Astrocyte (in vitro differentiated cells and primary cell): ENCODE measurements at places on chromosomes 13 and 19.

DNA sequence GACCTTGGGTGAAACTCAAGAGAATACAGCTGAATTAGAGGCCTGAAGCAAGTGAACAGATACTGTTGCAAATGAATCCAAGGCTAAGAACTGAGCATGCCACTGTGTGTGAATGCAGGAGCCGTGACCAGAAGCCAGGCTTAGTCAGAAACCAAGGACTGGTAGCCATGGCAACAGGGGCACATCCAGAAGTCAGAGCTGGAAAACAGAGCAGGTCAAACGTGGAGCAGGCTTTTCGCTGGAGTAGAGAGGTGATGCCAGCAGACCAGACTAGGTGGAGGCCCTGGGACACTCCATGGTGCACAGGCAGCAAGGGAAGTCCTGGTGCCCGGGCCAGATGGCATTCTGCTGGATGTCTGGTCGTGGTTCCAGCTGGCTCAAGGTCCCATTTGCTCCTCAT lies 564.1 kb downstream of the PCDH9 start:
- peak; percentile 92 for DNase-seq

GRCh38 chr13:93766719-93767118 lies 540.1 kb downstream of the GPC6 start:
- no peak for DNase-seq

GRCh38 chr13:20512042-20512683 lies 13.5 kb downstream of the CRYL1 start:
- DNase-seq: no peak

GRCh38 chr19:6258812-6259311 lies 20.9 kb downstream of the MLLT1 start:
- no peak for DNase-seq

- no peak for DNase-seq
These were observed 80.6 kb upstream of the CLDN10 start for GRCh38 chr13:95471960-95472359.

- DNase-seq: no peak
These were observed 13.9 kb upstream of the PLAUR start for GRCh38 chr19:43683905-43684304.

DNA sequence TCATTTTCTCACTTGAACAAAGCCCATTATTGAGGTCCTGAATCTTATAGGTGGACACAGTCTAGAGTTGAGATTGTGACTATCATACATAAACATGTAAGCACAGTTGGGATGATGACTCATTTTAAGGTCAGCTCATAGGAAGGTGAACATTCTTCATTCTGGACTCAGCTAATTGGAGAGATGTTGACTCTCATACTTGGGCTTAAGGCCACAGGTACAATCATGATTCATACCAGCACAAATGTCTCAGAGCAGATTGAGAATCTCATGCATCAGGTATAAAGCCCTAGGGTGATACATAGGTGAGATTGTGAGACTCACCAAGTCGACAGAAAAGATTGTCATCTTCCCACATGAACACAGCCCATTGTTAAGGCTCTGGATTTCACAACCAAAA lies 62.3 kb upstream of the ZNF724 start:
- DNase-seq: no peak

DNA sequence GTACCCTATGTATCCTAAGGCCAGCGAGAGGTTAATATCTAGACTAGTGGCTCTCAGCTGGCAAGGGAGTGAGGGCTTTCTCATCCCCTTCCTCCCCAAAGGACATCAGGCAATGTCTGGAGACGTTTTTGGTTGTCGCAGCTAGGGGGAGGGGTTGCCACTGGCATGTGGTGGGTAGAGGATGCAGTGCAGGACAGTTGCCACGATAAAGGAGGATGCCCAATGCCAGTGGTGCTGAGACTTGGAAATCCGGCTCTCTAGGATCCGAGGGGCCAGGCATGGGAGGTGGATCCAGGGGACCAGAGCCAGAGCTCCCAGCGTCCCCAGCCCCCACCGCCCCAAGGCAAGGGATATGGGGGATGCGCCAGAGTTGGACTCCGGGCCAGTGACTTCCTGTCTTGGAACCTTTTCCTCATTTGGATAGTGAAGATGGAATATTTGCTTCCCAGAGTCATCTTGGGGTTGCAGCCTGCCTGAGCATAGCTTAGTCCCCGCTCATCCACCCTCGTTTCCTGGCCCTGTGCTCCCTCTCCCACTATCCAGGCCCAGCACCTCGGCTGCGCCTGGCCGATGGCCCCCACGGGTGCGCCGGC lies 4.9 kb downstream of the SSC5D start:
- DNase-seq: peak; percentile 24

- no peak for DNase-seq
These were observed 9.8 kb upstream of the CLN5 start for GRCh38 chr13:76982061-76982460.

DNA sequence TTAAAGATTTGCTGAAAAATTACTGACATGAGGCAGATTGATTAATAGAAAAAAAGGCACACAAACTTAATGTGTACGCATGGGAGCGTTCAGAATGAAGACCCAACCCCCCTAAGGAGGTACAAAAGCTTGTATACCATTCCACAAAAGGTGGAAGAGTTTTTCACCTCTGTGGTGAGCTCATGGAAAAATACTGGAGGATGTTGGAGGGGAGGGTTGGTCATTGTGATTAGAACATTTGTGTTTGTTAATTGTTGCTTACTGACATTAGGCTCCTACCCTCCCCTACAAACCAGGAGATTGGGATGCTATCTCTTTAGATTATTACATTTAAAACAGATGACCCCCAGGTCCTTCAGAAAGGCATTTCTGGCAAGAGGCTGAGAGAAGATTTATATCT lies 1973.3 kb downstream of the OLFM4 start:
- no peak for DNase-seq

DNA sequence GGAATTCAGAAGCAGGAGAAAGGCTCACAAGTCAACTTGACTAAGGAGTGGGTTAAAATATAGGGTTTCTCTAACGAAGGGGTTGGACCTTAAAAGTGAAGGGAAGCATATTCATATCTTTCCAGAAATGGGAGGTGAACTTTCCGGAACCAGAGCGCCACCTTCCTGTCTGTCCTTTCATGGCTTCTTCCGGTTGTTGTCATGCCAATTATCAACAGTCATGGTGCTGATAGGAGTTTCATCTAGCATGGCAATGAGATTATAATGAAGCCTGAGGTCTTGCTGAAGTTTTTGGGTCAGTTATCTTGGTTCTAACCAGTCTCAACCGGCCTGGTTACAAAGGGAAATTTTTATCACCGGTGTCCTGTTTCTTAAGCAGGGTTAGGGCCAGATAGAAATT lies 162.9 kb upstream of the NBEA start:
- no peak for DNase-seq

DNA sequence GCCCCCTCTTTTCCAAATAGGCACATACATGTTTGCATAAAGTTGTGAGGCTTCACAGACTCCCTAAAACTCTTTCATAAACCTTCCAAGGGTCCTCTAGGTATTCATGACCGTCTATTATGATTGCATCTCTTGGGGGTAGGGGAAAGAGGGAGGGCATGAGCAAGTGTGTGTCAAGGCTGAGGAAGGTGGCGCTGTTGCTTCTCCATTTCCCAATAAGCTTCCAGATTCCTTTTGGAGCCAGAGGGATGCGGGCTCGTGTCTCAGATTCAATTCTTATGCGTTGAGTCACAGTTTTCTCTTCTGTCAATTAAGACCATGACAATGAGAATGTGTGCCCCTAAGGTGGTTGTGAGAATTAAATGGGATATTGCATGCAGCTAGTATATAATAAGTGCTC lies 51.0 kb upstream of the CYP2A7 start:
- DNase-seq: no peak

DNA sequence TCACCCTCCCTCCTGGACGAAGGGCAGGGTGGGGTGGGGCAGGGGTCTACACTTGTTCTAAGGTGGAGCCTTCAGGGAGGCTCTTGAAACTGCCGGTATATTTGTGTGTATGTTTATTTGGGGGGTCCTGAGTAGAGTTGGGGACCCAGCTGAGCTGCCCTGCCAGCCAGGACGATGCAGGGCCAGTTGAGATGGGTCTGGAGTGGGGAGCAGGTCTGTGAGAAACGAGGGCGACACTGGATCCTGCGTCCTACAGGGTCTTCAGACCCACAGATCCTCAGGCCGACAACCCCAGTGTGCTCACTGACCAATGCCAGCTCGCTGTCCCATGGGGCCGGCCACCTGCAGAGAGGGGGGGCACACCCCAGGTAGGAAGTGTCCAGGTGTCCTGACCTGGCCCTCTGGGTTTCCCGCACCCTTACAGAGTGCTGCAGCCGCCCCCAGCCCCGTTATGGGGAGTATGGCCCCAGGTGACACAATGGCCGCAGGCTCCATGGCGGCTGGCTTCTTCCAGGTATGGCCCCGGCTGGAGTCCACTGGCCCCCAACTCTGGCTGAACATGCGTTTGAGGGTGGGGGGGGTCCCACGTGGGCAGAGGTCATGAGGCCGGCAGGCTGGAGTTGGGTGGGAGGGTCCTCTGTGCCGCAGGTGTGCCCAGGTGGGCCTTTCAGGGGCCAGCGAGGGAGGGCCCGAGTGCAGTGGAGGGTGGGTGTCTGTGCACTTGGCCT lies 7.4 kb downstream of the ISYNA1 start:
- DNase-seq: no peak

DNA sequence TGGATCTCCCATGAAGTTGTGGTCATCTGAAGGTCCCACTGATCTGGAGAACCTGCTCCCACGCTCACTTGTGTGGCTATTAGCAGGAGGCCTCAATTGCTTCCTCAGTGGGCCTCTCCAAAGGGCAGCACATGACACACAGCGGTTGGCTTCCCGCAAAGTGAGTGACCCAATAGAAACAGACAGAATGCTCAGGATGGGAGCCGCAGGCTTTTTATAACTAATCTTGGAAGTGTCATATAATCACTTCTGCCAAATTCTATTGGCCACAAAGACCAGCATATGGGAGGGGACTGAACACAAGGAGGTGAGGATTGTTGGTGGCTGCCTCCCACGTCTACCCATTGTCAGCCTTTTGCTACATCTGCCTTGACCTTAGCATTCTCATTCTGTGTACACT lies 22.1 kb upstream of the EHD2 start:
- no peak for DNase-seq

DNA sequence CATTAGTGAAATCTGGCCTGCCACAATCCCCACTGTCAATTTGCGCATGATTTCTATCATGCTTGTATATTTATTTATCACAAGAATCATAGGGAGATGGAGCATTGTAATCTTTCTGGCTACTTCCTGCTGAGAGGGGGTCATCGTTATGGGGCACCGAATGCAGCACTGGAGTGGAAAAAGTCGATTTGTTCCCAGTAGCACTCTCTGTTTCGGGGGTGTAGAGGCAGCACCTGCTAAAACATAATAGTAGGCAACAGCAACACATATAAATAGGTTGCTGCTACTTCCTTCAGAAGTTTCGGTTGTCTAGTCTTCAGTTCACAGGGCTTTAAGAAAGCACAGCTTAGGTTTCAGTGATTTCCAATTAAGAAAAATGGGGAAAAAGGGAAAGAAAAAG lies 23.4 kb upstream of the CEACAM21 start:
- no peak for DNase-seq

GRCh38 chr13:80551650-80552497 lies 210.9 kb upstream of the SPRY2 start:
- DNase-seq: no peak

GRCh38 chr19:9498183-9498902 lies at the start of gene ZNF560:
Gene ZNF560 (minus strand): TSS chr19:9498616. CDS start chr19:9475313, 23,303 bp downstream.
- peak; percentile 6 for DNase-seq

- DNase-seq: no peak
These were observed 71.5 kb upstream of the ZNF43 start for GRCh38 chr19:21907516-21907915.

- peak; percentile 60 for DNase-seq
These were observed 4.9 kb downstream of the NANOS3 start for GRCh38 chr19:13881692-13882418.

DNA sequence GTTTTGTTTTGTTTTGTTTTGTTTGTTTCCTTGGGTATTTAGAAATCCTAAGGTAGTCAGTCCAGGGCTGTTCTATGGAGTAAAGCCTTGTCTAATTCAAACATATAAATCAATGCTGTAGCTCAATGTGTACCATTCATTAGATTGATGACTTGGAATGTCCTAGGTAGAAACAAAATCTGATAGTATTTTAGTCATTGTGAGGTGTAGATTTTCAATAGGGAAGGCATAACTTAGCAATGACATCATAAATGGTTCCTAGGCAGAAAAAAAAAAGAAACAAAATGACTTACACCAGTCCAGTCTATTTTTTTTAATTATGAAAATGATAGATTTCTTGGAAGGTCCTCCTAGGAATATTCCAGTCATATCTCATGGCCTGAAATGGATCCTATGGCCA lies 189.9 kb downstream of the SPRY2 start:
- DNase-seq: no peak

- DNase-seq: no peak
These were observed 9.9 kb upstream of the C5AR2 start for GRCh38 chr19:47322058-47322457.

DNA sequence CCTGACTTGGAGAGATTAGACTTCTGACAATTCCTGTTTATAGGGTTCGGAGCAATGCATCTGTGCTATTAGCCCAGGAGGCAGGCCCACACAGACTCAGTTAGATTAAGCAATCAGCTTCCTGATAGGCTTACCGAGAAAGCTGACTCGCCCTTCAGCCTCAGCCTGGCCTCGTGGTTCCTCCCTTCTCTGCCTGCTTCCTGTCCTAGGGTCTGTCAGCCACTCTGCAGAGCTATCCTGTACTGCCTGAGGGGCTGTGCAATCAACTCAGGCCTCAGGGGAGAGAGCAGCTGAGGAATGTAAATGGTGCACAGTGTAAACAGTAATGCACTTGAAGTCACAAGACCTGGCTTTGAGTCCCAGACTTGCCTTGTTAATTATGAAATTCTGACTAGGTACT lies 30.7 kb downstream of the HTR2A start:
- DNase-seq: peak; percentile 8

DNA sequence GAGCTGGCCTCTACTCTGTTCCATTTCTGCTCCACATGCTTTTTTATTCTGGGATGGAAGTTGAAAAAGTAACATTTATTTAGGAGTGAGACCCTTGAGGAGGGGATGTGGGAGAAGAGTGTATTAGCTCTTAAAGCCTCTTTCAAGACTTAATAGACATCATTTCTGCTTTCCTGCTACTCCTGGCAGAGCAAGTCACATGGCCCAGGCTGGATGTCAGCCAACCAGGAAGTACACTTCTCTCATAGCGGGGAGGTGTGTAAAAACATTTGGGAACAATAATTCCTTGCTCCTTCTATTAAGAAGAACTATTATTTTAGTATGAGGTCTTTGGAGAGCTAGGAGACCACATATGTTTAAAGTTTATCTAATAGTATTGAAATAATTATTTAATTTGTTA lies 40.6 kb upstream of the FAM216B start:
- DNase-seq: no peak

DNA sequence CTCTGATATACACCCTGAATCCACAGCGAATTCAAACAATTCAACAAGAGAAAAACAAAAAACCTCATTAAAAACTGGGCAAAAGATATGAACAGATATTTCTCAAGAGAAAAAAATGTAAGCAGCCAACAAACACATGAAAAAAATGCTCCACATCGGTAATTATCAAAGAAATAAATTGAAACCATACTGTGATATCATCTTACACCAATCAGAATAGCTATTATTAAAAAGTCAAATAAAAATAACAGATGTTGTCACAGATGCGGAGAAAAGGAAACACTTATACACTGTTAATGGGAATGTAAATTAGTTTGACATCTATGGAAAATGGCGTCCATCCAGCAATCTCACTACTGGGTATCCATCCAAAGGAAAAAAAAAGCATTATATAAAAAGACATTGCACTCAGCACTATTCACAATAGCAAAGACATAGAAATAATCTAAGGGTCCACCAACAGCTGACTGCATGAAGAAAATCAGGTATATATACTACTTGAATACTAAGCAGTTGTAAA lies 1495.0 kb upstream of the PCDH20 start:
- DNase-seq: no peak
